ENCODE measurements at places on chromosomes 7 and 10.

- DNase-seq = no peak
Measured at GRCh38 chr7:69847921-69848612, 249.8 kb downstream of the AUTS2 start.

DNA sequence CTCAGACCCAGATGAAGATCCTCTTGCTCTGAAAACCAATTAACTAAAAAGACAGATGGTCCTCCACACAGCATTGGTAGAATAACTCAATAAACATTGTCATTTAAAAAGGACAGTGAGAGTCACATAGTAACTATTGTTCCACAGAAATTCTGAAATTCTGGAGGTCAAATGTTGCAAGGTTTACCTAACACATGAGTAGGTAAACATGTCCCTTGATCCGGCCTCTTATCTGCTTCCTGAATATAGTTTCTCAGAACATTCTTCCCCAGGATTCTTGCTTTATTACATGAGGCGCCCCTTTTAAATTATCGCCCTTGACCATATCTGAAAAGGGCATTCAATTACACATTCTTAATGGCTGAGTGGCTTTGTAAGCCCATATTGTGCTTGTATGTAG lies 270.7 kb downstream of the SEMA3D start:
- no peak for DNase-seq

DNA sequence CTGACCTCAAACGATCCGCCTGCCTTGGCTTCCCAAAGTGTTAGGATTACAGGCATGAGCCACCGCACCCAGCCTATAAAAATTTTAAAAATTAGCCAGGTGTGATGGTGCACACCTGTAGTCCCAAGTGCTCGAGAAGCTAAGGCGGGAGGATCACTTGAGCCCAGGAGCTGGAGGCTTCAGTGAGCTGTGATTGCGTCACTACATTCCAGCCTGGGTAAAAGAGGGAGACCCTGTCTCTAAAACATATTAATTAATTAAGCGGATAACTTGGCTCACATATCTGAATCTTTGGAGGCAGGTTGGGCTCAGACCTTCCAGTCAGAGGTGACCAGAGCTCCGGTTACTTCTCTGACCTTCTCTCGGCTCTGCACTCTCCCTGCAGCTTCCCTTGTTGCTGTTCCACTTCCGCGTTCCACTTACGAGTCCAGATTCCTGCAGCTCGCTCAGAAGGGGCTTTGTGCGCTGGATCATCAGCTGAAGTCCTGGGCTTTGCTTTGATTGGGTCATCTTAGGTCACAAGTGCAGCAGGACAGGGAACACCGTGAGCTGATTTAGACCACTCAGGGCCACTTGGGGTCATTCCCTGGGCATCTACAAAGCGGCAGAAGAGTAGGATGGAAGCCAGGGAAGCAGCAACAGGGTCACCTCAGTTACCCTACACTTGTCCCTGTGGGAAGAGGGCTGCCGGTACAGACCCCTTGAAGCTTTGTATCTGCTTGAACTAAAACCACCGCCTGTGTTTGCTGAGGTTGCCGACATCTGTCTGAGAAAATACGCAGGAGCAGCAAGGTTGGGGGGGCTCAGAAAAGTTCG lies 2.0 kb upstream of the ARPC1B start:
- DNase-seq = peak; percentile 28

DNA sequence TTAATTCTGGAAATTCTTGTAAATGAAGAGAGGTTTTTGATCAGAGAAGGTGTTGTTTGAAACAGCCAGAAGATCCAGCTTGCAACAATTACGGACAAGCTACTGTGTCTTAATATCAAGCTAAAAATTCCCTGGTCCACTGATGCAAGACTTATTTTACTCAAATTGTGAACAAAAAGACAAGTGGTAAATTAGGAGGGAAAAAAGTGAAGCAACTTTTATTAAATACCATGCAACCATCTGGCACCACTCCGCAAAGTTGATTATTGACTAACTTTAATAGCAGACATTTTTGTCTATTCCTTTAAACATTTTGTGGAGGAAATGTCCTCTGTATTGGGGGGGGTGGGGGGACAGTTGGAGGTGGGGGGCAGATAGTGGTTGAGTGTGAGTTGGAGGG lies 5.1 kb upstream of the CAV2 start:
- no peak for DNase-seq

GRCh38 chr10:2658780-2659179 lies 408.6 kb upstream of the PFKP start:
- DNase-seq = no peak

- DNase-seq = no peak
Measured at GRCh38 chr7:38938001-38938485, 29.1 kb upstream of the VPS41 start.

GRCh38 chr7:158458096-158458495 lies 129.5 kb downstream of the PTPRN2 start:
- DNase-seq = no peak

- no peak for DNase-seq
Measured at GRCh38 chr10:121438333-121438732, 159.9 kb downstream of the FGFR2 start.

DNA sequence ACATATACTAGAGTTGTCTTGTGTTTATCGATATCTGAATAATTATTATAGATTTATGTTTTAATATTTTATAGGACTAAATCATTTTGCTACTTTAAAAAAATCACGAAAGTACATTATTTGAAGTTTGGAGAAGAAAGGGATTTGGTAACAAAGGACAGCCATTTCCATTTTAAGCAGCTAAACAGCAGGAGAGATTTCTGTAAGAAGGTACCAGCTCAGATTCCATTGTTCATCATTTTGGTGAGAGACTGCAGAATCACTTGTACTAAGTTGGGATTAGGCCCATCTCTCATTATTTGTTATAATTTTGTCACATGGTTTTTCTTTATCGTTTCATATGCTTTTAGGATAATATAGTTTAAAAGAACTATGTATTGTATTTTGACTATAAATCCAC lies 46.7 kb downstream of the PALS2 start:
- no peak for DNase-seq

DNA sequence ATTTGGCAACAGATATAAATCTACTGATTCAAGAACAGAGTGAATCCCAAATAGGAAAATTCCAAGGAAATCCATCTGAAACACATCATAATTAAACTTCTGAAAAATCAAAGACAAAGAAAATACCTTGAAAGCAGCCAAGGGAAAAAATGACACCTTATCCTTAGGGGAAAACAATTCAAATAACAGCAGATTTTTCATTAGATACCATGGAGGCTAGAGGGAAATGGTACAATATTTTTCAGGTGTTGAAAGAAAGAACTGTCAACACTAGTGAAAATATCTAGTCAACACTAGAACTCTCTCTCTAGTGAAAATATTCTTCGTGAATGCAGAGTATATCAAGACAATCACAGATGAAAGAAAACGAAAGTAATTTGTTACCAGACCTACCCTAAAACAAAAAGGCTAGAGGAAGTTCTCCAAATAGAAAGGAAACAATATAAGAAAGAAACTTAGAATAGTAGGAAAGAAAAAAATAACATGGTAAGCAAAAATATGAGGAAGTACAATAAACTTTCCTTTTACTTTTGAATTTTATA lies 5.7 kb upstream of the FAM241B start:
- no peak for DNase-seq

GRCh38 chr7:40883826-40884225 lies 749.0 kb downstream of the SUGCT start:
- DNase-seq = no peak

GRCh38 chr7:158123753-158124152 lies 463.9 kb downstream of the PTPRN2 start:
- DNase-seq = no peak

DNA sequence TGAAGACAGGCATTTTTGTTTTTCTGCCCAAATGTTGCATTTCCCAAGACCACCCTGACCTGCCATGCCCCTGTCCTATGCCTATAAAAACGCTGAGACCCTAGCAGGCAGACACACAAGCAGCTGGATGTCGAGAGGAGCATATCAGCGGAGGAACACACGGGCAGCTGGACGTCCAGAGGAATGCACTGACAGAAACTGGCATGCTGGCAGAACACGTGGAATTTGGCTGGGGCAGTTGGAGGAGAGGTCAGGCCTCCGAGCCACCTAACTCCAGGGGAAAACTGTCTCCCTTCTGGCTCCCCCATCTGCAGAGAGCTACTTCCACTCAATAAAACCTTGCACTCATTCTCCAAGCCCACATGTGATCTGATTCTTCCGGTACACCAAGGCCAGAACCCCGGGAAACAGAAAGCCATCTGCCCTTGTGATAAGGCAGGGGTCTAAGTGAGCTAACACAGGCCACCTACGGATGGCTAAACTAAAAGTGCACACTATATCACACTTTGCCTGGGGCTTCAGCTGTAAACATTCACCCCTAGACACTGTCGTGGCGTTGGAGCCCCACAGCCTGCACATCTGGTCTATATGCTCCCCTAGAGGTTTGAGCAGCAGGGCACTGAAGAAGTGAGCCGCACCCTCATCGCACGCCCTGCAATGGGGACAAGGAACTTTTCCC lies 10.0 kb upstream of the CDHR3 start:
- DNase-seq = no peak

DNA sequence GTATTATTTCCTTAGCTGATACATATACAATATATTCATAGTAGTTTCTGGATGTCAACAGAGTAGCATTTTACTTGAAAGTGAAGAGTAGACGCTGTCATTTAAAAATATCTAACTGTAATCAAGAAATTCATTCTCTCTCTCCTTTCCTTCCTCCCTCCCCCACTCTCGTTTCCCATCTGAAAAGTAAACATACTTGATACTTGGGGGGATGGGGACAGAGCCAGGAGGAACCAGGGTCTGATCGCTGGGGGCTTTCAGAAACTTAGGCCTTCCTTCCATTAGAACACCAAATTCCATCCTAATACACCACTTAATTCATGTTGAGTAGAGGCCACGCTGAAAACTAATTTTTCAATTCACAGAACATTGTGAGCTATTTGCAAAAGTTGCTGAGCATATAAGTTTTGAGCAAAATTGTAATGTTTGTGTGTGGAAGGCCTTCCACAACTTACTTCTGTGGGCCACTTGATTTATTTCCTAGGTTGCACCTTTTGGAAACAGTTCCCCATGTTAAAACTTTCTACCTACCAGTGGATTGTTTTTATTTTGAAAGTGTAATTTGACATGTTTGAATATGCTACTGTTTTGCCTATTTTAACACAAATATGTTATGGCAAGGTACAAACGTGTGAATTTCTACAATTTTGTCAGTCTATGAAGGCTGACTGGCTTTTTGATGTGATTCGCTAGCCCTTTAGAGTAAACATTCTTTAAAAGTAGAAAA lies 35.2 kb downstream of the CNPY1 start:
- no peak for DNase-seq

DNA sequence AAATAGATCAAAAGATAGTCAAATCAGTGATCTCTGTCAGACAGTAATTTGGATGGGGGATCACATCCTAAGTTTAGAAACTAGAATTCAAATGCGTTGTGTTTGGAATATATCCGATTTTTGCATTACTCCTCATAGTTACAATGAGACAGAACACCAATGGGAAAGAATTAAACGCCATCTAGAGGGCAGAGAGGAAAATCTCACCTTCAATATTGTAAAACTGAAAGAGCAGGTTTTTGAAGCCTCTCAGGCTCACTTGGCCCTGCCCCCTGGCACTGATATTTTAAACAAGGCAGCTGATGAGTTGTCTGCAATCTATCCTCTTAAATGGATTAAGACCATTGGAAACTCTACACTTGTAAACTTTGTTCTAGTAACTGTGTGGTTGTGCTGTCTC lies 17.7 kb downstream of the FRG2B start:
- DNase-seq = peak; percentile 20

DNA sequence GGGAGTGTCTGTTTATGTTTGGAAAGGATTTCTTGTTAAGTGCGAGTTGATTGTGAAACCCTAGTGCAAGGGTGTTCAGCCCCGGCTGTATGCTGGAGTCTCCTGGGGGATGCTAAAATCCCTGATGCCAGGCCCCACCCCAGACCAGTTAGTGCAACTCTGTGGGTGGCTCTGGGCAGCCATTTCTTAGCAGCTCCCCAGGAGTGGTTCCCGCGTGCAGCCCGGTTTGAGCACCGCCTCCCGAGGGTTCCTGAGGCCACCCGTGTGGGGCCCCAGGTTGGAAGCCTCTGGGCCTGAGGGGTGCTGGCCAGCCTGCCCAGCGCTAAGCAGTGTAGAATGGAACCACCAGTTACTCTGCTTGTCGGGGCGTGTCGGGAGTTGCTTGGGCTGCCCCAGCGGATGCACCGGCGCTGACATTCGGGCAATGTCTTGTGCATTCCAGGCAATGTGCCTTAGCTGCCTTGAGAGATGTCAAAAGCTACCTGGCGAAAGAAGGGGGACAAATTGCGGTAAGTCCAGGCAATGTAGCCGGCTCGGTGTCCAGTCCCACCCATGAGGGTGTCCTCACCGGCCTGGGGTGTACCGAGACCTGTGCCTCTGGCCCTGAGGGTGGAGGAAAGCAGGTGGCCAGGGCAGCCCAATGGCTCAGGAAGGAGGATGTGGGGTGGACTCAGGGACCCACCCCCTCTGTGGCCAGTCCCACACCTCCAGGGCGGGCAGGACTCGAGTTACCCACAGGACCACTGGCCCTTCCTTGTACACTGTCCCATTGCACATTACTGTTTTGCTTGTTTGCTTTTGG lies 13.2 kb downstream of the PFKFB3 start:
- DNase-seq = no peak

DNA sequence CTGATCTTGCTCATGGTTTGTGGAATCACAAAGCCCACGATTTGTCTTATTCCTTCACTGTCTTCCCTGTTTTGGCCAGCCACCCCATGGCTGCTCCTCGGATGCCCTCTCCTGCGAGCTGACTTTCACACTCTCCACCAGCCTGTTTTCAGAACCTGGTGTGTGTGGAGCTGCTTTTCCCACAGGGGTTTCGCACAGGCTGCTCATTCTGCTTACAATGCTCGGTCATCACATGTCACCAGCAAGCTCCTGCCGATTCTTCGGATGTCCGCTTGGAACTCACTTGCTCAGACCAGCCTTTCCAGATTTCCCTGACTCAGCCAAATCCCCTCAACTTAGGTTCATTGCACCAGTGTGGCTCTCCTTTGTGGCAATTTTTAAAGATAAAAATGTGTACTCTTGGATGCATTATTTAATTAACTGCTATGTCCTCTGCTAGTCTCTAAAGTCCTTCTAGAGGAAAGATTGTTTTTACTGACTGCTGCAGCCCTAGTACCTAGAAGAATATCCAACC lies 1018.6 kb upstream of the LRRTM3 start:
- DNase-seq = no peak

- DNase-seq = no peak
Measured at GRCh38 chr7:73969991-73970390, 58.0 kb upstream of the ELN start.

GRCh38 chr7:139046143-139046542 lies 10.3 kb upstream of the ZC3HAV1L start:
- no peak for DNase-seq

- peak; percentile 28 for DNase-seq
Measured at GRCh38 chr7:15889507-15889906, 203.0 kb upstream of the MEOX2 start.

DNA sequence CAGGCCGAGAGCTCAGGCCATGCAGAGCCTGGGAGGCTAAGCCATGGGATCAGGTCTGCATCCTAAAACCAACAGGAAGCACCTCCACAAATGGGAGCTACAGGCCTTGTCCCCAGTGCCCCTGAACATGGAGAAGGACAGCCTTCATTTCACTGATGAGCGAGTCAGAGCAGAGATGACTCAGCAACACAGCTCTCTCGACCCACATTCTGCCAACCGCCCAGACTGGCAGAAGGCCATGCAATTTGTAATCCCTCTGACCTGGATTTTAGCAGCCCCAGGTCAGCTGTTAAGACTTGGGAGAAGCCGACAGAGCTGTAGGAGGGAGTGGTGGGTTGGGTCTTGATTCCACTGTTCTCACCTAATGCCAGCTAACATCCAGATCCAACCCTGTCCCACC lies 25.5 kb downstream of the VOPP1 start:
- peak; percentile 79 for DNase-seq

GRCh38 chr10:113895018-113895417 lies 40.6 kb downstream of the NHLRC2 start:
- DNase-seq = peak; percentile 77

Measured in HFFc6 (cell line).